ENCODE measurements at places on chromosomes 4 and X. TPM values are rescaled to one million over a fixed set of nuclear protein-coding genes. Genes with fewer than 3 reads are reported as not detected.

GRCh38 chr4:174524242-174524641, 2.0 kb upstream of the HPGD start:
- no peak overlapping the region for H3K4me3 ChIP-seq
- H3K27ac ChIP-seq: no peak overlapping the region
- H3K27me3 ChIP-seq: peaks cover 24% of the 10 kb centered on the region
- H3K4me1 ChIP-seq: peaks cover 6% of the 10 kb centered on the region
- no peak for DNase-seq
- no peaks in the 10 kb centered on the region for H3K36me3 ChIP-seq

FHDC1 gene
- 0.40 TPM for total RNA-seq

GRCh38 chr4:159293811-159294515, 191.1 kb downstream of the RAPGEF2 start:
- H3K36me3 ChIP-seq: no peaks in the 10 kb centered on the region
- H3K4me3 ChIP-seq: no peak overlapping the region
- DNase-seq: no peak
- H3K4me1 ChIP-seq: peaks cover 57% of the 10 kb centered on the region
- H3K27ac ChIP-seq: no peak overlapping the region

DNA sequence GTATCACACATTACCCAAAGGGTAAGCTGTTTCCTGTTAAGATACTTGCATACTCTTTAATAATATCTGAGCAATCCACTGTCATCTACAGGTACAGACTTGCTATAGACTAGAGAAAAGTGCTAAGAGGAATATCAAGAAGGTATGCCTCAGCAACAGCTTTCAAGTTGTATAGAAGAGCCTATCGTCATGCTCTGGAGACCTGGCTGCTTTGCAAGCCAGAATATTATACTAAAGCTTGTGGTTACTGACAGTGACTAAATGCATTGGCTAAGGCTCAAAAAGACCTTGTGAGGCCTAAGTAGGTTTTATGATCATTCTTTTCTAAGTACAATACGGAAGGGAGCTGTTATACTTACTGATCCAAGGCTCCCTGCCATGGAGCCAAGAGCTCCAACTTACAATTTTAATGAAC, 11.3 kb downstream of the LAMP2 start:
- H3K4me1 ChIP-seq: no peaks in the 10 kb centered on the region
- H3K4me3 ChIP-seq: no peak overlapping the region
- H3K27me3 ChIP-seq: no peaks in the 10 kb centered on the region
- no peak for DNase-seq
- H3K36me3 ChIP-seq: peaks cover 32% of the 10 kb centered on the region

GRCh38 chr4:73193659-73194058, 64.9 kb downstream of the ANKRD17 start:
- no peaks in the 10 kb centered on the region for H3K36me3 ChIP-seq
- DNase-seq: no peak
- no peaks in the 10 kb centered on the region for H3K4me1 ChIP-seq
- H3K4me3 ChIP-seq: no peak overlapping the region
- no peaks in the 10 kb centered on the region for H3K27me3 ChIP-seq
- H3K27ac ChIP-seq: no peak overlapping the region

DNA sequence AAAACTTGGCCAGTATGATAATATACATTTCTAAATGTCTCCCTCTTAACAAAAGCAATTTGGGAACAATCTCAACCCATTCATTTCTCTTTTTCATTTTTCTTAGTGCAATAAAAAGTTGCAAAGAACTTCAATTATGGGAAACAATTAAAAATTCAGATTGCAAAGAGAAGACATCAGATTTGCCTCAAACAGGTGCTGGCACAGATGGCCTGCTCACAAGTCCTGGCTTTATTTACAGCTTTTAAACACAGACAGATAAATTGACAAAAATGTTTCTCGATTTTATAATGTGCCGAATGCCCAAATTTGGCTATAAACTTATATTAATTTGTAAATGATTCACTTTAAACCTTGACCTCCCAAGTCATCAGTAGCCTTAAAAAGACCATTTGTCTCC, 28.7 kb downstream of the SLC4A4 start:
- H3K36me3 ChIP-seq: no peaks in the 10 kb centered on the region
- DNase-seq: no peak
- H3K4me3 ChIP-seq: no peak overlapping the region
- peaks cover 4% of the 10 kb centered on the region for H3K4me1 ChIP-seq
- no peak overlapping the region for H3K27ac ChIP-seq

- peaks cover 64% of the 10 kb centered on the region for H3K36me3 ChIP-seq
- H3K27ac ChIP-seq: no peak overlapping the region
- no peak overlapping the region for H3K4me3 ChIP-seq
- no peaks in the 10 kb centered on the region for H3K27me3 ChIP-seq
- H3K4me1 ChIP-seq: peaks cover 6% of the 10 kb centered on the region
Measured at GRCh38 chr4:128107766-128108165, 46.7 kb downstream of the LARP1B start.

DGKK gene
- not detected for total RNA-seq

- no peaks in the 10 kb centered on the region for H3K27me3 ChIP-seq
- H3K36me3 ChIP-seq: no peaks in the 10 kb centered on the region
- no peak for DNase-seq
- no peak overlapping the region for H3K27ac ChIP-seq
- H3K4me3 ChIP-seq: no peak overlapping the region
Measured at GRCh38 chr4:124768596-124769365, 56.2 kb upstream of the ANKRD50 start.

DNA sequence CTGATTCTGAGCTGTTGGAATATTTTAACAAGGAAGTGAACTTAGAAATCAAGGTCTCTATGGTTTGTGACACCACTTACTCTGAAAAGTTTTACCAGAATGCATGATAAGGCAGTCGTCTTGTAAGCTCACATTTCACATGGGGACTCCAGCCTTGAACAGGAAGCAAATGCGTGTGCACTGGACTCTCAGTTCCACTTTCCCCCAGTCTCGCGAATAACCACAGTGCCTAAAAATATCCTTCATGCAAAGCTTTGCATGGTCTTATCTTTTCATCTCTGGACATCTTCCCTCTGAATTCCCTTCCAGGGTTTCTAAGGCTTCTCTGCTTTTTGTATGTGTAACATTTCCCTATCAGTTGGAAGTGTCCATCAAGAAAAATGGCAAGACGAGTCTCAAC, 581.8 kb downstream of the NLGN4X start:
- H3K36me3 ChIP-seq: no peaks in the 10 kb centered on the region
- no peaks in the 10 kb centered on the region for H3K27me3 ChIP-seq
- H3K4me1 ChIP-seq: no peaks in the 10 kb centered on the region
- no peak overlapping the region for H3K27ac ChIP-seq

STATH gene
- not detected for total RNA-seq

PDCL2 gene
- total RNA-seq: not detected

- H3K36me3 ChIP-seq: no peaks in the 10 kb centered on the region
- no peak overlapping the region for H3K4me3 ChIP-seq
- no peaks in the 10 kb centered on the region for H3K27me3 ChIP-seq
Measured at GRCh38 chr4:61666244-61666643, 466.1 kb downstream of the ADGRL3 start.

DNA sequence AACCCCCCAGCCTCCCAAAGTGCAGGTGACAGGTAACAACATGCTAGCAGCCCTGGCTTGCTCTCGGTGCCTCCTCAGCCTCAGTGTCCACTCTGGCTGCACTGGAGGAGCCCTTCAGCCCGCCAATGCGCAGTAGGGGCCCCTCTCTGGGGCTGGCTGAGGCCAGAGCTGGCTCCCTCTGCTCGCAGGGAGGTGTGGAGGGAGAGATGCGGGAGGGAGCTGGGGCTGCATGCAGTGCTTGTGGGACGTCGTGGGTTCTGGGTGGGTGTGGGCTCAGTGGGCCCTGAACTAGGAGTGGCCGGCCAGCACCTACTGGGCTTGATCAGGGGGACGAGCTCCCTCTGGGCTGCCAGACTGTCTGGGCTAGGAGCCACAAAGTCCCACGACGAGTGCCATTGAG, 14.4 kb downstream of the C4orf46 start:
- no peaks in the 10 kb centered on the region for H3K27me3 ChIP-seq
- no peak for DNase-seq
- no peaks in the 10 kb centered on the region for H3K4me1 ChIP-seq
- no peak overlapping the region for H3K4me3 ChIP-seq
- no peak overlapping the region for H3K27ac ChIP-seq

DNA sequence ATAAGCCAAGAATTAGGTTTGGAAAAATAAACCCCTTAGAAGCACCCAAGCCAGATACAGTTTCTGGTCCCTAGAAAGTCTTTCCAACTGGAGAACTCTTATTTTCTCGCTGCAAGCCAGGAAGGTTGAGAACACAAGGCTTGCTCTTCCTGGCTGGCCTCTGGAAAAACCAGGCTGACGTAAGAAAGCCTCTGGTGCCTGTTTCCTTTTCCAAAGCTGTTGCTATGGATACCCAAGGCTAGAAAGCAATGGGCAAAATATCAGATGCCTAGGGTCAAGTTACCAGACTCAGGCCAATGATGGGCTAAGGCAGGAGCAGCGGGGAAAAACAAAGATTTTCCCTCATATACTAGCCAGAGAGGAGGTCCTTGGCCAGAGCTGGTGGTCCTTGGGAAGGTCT, 281.6 kb downstream of the KLHL13 start:
- DNase-seq: no peak
- no peaks in the 10 kb centered on the region for H3K4me1 ChIP-seq
- no peaks in the 10 kb centered on the region for H3K36me3 ChIP-seq

DNA sequence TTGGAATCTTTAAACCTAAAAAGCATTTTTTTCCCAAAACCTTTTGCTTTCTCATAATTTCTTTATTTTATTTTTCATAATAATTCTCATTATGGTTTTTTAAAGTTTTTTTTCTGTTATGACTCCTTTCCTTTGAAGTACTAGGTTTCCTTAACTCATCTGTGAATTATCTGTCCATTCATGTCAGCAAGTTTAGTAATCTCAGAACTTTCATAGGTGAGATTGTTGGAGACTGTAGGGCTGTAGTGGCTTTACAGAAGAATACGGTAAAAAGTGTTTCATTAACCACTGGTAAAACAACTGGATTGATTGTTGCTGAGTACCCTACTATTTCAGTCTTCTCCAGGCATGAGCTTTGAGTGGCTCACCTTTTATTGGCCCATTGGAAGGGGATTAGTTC, 361.7 kb upstream of the PPP1R2C start:
- H3K4me3 ChIP-seq: no peak overlapping the region
- no peak for DNase-seq
- H3K27ac ChIP-seq: no peak overlapping the region
- H3K4me1 ChIP-seq: no peaks in the 10 kb centered on the region
- H3K36me3 ChIP-seq: no peaks in the 10 kb centered on the region
- no peaks in the 10 kb centered on the region for H3K27me3 ChIP-seq

DNA sequence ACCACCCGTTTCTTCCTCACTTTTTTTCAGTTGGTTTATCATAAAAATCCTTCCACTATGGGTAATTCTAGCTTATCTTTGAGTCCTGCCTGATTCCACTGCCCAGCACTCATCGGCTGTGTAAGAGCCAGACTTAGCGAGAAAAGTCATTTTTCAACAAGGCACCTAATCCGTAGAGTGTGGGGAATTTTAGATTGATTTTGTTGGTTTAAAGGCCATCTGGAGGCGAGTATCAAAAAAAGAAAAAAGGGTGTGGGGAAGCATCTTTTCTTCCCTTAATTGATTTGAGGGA, 134.4 kb downstream of the TET2 start:
- no peaks in the 10 kb centered on the region for H3K4me1 ChIP-seq
- peaks cover 18% of the 10 kb centered on the region for H3K36me3 ChIP-seq
- DNase-seq: no peak
- no peaks in the 10 kb centered on the region for H3K27me3 ChIP-seq
- no peak overlapping the region for H3K4me3 ChIP-seq

MID1IP1 gene
- total RNA-seq: 30.0 TPM

DNA sequence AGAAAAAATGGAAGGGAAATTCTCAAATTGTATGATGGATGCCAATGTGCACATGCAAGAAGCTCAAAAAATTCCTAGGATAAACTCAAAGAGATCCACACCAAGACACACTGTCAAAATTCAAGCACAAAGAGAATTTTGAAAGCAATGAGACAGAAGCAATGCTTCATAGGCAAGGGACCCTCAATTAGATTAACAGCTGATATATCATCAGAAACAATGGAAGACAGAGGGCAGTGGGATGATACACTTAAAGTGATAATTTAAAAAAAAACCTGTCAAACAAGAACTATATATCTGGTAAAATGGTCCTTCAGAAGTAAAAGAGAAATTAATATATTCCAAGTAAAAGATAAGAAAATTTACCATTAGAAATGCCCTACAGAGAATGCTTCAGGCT, 306.3 kb upstream of the PCDH7 start:
- no peaks in the 10 kb centered on the region for H3K36me3 ChIP-seq
- H3K27ac ChIP-seq: no peak overlapping the region
- H3K4me1 ChIP-seq: no peaks in the 10 kb centered on the region
- no peak overlapping the region for H3K4me3 ChIP-seq
- no peaks in the 10 kb centered on the region for H3K27me3 ChIP-seq

DNA sequence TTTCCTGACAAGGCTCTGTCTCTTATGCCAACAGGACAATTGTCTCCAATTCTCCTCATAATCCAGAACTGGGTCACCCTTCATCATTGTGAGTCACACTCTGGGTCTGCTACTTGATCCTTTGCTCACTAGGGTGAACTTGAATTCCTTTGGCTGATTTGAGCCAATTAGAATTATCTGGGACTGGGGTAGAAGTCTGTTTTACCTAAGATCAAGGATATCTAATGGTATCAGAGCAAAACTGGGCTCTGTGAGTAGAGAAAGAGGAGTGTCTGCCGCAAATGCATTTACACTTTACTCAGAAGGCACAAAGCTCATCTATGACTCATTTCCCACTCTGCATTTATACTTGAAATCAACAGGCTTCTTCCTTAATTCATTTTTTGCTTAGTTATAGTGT, 72.6 kb downstream of the PITX2 start:
- H3K27ac ChIP-seq: no peak overlapping the region
- no peak for DNase-seq
- H3K4me3 ChIP-seq: no peak overlapping the region
- no peaks in the 10 kb centered on the region for H3K27me3 ChIP-seq
- no peaks in the 10 kb centered on the region for H3K36me3 ChIP-seq

DNA sequence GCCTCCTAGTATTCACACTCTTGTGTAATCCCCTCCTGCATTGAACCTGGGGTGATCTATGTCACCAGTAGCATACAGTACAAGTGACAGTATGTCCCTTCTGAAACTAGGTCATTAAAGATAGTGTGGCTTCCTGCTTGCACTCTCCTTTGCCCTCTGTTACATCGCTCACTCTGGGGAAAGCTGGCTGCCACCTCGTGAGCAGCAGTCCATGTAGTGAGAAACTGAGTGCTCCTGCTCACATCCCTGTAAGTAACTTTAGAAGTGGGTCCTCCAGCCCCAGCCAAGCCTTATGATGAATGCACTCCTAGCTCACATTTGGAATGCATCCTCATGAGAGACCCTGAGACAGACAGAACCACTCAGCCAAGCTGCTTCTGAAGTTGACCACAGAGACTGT, 89.8 kb upstream of the TNIP3 start:
- DNase-seq: no peak
- H3K36me3 ChIP-seq: no peaks in the 10 kb centered on the region
- no peaks in the 10 kb centered on the region for H3K27me3 ChIP-seq
- H3K4me3 ChIP-seq: no peak overlapping the region
- H3K27ac ChIP-seq: no peak overlapping the region

GRCh38 chr4:105858466-105859040, 36.7 kb upstream of the NPNT start:
- no peak for DNase-seq
- H3K4me3 ChIP-seq: no peak overlapping the region
- no peaks in the 10 kb centered on the region for H3K36me3 ChIP-seq
- no peak overlapping the region for H3K27ac ChIP-seq
- no peaks in the 10 kb centered on the region for H3K4me1 ChIP-seq
- no peaks in the 10 kb centered on the region for H3K27me3 ChIP-seq

SORCS2 gene
- total RNA-seq: 1.8 TPM

HELT gene
- total RNA-seq: not detected

PRICKLE3 gene
- total RNA-seq: 6.6 TPM

GRCh38 chrX:48999030-48999429, 3.0 kb downstream of the GRIPAP1 start:
- H3K36me3 ChIP-seq: peaks cover 21% of the 10 kb centered on the region
- H3K4me1 ChIP-seq: peaks cover 6% of the 10 kb centered on the region
- H3K27me3 ChIP-seq: no peaks in the 10 kb centered on the region
- no peak overlapping the region for H3K4me3 ChIP-seq

All from heart left ventricle (tissue), 16 donors.